ENCODE measurements at places on chromosomes 12 and 14.
A peak's percentile ranks its signal among the peaks of the same experiment; 100 is the strongest.

DNA sequence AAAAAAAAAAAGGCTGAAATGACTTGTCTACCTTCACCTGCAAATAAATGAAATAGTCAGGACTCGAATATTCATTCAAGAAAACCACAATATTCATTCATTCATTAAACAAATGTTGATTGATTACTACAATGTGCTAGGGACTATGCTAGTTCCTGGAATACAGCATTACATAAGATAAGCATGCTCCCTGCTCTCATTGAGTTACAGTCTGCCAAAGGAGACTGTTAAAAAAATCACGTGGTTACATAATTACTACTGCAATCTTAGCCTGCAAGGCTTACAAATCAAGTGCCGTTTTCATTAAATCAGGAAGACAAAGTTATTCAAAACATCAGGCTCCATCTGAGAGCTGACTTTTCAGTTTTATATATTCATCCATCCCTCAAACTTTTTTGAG lies 70.4 kb upstream of the RIC8B start:
- DNase-seq: no peak

- no peak for DNase-seq
Observed at GRCh38 chr14:63249092-63249491, 44.8 kb downstream of the RHOJ start.

- DNase-seq: peak; percentile 79
Observed at GRCh38 chr12:51848326-51848727, at the start of gene FIGNL2. Gene FIGNL2 (minus strand): TSS chr12:51848718. CDS start chr12:51822413, 26,305 bp downstream.

DNA sequence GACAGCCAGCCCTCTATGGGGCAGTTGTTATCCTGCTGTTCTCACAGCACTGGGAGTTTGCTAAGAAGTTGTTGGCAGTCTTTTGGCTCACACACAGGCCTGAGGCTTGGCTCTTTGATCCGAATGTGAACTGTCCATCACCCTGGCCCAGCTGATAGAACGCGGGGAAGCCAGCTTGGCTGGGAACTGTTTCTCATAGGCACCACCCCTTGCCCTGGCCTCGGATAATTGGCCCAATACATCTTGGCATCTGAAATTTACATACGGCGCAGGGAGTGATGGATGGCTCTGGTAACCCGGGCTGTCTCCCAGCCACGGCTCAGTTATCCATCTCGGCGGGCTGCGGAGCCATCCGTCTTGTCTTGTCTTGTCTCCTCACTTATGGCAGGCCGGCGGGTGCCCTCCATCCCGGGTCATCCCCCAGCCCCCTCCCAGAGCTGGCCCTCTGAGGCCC lies 164.1 kb downstream of the PHETA1 start:
- DNase-seq: no peak

- no peak for DNase-seq
Observed at GRCh38 chr12:112714166-112714710, 77.3 kb upstream of the RPH3A start.

GRCh38 chr12:998020-998874 lies 7.2 kb downstream of the ERC1 start:
- no peak for DNase-seq

DNA sequence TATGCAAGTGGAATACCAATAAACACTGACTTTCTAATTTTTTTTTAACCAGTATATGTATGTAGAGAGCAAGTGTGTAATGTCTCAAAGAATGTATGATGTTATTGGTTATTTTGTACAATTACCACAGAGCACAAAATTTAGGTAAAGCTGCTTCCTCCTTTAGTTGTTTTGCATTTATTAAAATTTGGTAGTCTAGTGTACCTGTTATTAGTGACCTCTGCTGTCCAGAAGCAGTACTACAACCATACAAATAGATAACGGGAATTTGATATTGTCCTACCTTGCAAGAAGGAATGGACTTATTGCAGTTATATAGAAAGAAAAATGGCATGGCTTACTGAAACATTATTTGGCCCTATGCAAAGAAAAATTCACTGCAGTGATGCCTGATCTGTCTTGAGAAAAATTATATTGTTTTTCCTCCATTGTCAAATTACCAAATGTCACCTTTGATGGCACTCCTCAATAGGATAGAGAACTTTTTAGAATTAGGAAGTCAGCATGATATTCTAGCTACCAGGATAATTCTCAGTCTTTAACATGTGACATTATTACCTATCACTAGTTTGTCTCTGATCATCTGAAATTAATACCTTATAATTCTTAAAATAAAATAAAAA lies 153.9 kb upstream of the RMST start:
- peak; percentile 24 for DNase-seq

DNA sequence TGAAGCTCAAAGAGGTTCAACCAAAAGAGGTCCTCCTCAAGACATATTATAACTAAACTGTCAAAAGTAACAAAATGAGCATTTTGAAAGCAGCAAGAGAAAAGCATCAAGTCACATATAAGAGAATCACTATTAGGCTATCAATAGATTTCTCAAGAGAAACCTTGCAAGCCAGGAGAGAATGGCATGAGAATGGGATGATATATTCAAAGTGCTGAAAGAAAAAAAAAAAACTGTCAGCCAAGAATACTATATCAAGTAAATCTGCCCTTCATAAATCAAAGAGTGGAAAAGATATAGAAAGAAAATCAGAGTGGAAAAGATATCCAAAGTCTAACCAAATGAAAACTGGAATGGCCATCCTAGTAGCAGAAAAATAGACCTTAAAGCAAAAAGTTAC lies 39.3 kb upstream of the TSPAN11 start:
- no peak for DNase-seq

GRCh38 chr12:25071366-25071765 lies 122.5 kb upstream of the BCAT1 start:
- DNase-seq: no peak

- DNase-seq: no peak
Observed at GRCh38 chr12:106492857-106493256, 89.9 kb upstream of the RFX4 start.

DNA sequence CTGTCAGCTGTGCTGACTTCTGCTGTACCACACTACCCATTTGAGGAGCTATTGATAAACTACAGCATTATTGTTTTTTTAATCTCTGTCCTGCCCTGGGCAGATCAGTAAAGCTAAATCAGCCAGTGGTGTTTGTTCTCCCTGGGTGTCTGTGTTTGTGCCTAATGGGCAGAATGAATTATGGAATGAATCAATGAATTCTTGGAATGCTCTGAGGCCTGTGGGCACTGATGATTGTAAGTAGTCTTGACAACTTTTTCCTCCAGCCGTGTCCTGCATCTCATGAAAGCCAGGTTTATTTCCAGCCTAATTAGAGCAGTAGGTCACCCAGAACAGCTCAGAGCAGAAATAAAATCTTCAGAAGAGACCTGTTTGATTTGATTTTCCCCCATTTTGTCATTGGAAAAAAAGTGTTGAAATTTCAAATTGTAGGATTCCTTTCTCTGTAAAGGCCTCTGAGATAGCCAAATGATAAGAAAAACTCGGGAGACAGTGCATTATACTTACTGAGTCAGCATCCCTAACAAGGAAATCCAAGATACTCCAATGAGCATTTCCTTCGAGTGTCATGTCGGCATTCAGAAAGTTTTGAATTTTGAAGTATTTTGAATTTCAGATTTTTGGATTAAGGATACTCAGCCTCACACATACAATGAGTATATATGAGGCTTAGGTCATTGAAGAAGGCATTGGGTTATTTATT lies 19.4 kb upstream of the EVL start:
- peak; percentile 32 for DNase-seq

GRCh38 chr12:68175557-68176061 lies 16.1 kb upstream of the IFNG start:
- no peak for DNase-seq

DNA sequence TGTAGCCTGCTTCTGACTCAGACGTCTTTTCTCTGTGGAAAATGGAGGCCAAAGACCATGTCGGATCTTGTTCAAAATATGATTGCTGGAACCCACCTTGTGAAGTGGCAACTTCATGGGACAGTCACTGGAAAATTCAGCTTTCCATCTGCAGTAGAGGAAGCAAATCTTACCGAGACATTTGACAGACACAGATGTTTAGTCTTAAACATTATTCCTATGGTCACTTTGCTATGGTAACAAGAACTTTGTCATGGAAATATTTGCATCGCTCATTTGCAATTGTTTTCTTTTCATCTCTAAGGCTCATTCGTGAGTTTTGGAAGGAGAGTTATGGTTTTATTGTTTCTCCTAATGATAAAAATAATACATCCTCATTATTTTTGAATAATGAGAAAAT lies 98.3 kb upstream of the HIF1A start:
- no peak for DNase-seq

DNA sequence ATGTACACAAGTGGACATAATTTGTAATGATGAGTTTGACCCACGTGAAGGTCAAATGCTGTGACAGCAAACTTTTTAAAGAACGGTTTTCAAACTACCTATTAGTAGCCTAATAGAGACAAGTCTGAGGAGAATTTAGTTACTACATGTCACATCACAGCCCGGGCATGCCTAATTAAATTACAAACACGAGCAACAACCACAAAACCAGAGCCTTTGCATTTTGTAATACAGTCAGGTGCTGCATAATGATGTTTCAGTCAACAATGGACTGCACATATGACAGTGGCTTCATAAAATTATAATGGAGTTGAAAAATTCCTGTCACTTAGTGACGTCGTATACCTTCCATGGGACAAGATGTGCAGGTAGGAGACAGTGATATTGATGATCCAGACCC lies 274.5 kb downstream of the DACT1 start:
- DNase-seq: no peak

DNA sequence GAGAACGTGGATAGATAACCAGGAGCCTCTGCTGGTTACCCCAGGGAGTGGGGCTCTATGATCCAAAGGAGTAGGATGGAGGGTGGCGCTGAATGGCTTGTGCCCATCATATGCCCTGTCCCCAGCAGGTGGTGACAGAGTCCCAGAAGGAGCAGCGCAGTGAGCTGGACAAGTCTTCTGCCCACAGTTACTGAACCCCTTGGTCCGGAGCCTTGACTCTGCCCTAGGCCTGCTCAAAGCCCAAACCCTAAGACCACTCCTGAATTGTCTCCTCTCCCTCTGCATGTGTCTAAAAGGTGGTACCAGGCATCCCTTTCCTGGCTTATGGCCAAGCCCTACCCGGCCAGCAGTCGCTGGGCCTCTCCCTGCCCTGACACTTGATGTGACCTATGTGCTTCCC lies 3.2 kb downstream of the PRPH start:
- no peak for DNase-seq

- no peak for DNase-seq
Observed at GRCh38 chr12:77888611-77889010, 57.9 kb downstream of the NAV3 start.

DNA sequence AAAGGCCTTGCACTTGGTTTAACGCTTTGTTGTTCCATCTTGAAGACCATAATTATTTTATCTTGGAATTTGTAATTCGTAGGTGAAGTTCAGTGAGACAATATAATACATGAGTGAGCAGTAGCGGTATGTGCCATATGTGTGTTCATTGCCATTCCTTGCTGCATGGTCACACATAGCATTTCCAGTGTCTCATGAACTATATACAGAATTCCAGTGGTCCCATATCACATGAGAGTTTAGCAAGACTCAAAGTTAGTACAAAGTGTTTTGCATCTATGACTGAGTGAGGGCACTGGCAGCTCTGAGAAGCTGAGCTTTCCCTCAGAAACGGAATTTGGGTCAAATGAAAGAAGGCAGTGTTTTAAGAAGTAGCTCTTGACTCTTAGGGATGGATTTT lies 359.8 kb downstream of the FOXG1 start:
- DNase-seq: no peak

GRCh38 chr14:62614122-62614521 lies 431.1 kb downstream of the KCNH5 start:
- DNase-seq: peak; percentile 60

DNA sequence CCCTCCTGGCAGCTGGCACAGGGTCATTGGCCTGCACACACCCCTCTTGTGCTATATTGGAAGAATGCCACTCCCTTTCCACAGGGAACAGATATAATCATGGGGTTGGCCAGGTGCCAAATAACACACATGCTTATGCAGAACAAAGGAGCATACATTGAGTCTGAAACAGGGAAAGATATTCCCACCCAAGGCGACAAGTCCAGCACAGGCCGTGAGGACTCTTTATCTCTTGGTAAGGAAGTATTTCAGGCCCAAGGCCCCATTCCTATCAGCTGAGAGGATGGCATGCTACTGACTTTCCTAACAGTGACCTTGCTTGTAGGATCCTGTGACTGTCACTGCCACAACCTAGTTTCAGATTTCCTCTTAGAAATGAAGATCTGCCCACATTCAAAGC lies 59.0 kb upstream of the STXBP6 start:
- no peak for DNase-seq

DNA sequence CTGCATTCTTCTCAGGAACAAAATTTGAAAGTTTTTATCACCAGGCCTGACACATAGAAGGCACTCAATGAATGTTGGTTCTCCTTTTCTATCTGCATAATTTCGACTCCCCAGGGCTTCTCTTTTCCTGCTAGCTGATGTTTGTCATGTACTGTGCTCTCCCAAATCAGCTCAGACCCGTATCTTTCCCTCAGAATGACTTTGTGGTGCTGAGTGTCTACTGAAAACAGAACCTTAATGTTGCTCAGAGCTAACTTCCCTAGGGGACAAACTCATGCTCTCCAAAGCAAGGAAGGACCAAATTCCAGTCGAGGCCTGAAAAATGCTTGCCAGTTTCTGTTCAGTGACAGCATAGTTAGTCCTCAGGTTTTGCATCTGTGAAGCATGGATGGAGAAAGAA lies 1.9 kb downstream of the ARHGDIB start:
- DNase-seq: no peak

- peak; percentile 30 for DNase-seq
Observed at GRCh38 chr12:121975021-121975420, 46.7 kb upstream of the BCL7A start.

DNA sequence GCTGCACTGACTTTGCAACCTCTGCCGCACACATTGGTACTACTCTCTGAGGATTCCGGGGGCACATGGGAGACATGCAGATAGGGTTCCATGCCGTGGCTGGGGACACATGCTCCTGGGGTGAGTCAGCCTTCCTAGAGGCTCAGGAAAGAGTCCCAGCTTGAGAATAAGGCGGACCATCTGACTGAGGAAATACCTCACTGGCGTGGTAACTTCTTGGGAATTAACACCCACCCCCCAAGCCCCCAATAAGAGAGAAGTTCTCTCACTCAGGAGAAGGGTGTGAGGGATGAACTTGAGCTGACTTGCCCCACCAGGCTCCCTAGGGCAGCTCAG lies 23.2 kb downstream of the PLXNC1 start:
- DNase-seq: no peak

DNA sequence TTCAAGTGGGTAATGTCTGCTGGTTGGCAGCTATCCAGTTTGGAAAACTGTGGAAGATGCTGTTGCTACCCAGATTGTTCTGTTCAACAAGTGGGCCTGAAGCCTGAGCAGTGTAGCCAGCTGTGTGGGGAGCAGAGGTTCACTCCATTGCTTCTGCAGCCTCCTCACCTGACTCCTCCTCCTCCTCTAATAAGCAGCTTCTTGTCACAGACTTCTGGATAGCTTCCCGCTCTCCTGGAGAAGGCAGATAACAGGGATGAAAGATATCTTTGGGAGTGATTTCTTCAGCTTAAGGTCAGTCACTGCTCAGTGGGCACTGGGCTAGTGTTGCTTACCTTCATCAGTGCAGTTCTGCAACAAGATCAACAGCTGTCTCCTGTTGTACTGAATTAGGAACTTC lies 2.0 kb downstream of the POP5 start:
- no peak for DNase-seq
